CD8-positive, alpha-beta memory T cell (primary cell): ENCODE measurements at places on chromosomes 1 and 21. TPM values are rescaled to one million over a fixed set of nuclear protein-coding genes. Genes with fewer than 3 reads are reported as not detected.

GRCh38 chr1:238991765-238992495 lies 394.4 kb upstream of the CHRM3 start:
- H3K27ac ChIP-seq, result no peak overlapping the region
- DNase-seq, result no peak
- no peaks in the 10 kb centered on the region for H3K4me1 ChIP-seq
- no peaks in the 10 kb centered on the region for H3K36me3 ChIP-seq

Gene DNALI1
- not detected for total RNA-seq

Gene LEFTY2
- total RNA-seq, result not detected

GRCh38 chr1:19096036-19096833 lies 113.8 kb downstream of the UBR4 start:
- DNase-seq, result no peak
- no peak overlapping the region for H3K27ac ChIP-seq

Gene KCNN3
- 0.18 TPM for total RNA-seq

DNA sequence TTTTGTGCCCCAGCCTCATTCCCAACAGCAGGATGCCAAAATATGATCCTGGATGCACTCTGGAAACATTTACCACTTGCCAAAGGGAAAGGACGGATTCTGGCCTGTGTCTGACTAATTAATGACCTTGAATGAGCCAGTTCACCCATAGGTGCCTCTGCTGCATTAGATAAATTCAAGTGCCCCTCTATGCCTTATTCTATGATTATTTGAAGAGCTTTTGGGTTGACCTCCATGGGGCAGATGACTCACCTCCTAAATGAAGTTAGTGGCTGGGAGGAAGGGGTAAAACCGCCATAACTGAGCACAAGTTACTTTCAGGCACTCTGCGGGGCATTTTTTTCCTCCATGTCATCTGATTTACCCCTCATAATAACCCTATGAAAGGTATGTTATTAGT lies 98.1 kb downstream of the CLIC6 start:
- H3K27me3 ChIP-seq, result no peaks in the 10 kb centered on the region
- no peak overlapping the region for H3K4me3 ChIP-seq
- DNase-seq, result no peak
- no peaks in the 10 kb centered on the region for H3K36me3 ChIP-seq
- no peak overlapping the region for H3K27ac ChIP-seq

Gene C1QTNF12
- total RNA-seq, result 0.51 TPM

Gene TNFRSF25
- total RNA-seq, result 90.8 TPM

DNA sequence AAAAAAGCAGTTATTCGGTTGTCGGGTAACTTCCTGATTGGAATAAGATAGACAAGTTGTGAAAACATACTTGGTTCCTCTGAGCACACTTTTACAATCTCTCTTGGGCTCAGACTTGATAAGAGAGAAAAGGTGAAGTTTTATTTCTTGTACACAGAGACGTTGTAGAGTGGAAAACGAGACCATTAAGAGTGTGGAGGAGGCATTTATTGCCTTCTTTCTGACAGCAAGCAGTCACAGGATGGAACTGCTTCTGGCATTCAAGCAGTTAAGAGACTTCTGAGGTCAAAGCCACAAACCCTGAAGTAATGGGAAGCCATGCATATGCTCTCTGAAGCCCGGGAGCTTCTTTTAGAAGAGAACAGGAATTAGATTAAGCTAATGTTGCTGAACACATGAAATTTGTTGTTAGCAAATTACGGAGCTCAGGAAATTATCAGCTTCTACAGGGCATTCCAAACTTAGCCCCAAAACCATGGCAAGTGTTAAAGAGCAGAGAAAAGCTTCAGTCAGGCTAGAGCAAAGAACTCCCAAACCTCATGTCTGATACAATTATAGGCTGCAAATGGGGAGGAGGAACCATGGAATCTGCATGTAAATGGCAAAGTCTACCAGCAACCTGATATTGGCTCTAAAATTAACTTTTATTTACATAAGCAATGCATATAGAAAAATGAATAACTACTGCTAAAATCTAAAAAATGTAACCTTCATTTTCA lies 26.0 kb downstream of the S1PR1 start:
- no peaks in the 10 kb centered on the region for H3K36me3 ChIP-seq
- no peak overlapping the region for H3K27ac ChIP-seq
- peak; percentile 50 for DNase-seq
- H3K4me1 ChIP-seq, result peaks cover 99% of the 10 kb centered on the region
- no peaks in the 10 kb centered on the region for H3K27me3 ChIP-seq

DNA sequence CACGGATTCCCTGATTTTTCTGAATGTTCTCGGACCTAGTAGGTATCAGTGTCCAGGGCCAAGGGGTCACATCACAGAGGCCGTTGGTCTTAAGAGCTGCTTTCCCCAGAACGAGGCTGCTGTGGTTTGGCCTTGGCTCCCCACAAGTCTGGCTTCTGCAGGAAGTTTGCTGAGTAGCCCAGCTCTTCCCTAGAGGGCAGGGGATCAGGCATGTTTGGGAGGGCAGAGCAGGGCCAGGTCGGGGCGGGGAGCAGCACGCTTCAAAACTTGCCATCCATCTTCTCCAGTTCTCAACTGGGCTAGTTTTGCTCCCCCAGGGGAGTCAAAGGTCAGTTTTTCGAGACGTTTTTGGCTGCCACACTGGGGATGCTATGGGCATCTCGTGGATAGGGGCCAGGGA lies 37.0 kb downstream of the MAN1C1 start:
- peaks cover 19% of the 10 kb centered on the region for H3K4me1 ChIP-seq
- H3K36me3 ChIP-seq, result no peaks in the 10 kb centered on the region
- no peak for DNase-seq
- no peak overlapping the region for H3K27ac ChIP-seq

Gene TNFSF18
- total RNA-seq, result not detected

- no peak for DNase-seq
- no peaks in the 10 kb centered on the region for H3K4me1 ChIP-seq
- H3K4me3 ChIP-seq, result no peak overlapping the region
- no peaks in the 10 kb centered on the region for H3K36me3 ChIP-seq
These were observed 160.5 kb downstream of the PDE4B start for GRCh38 chr1:65953170-65953569.

Gene FMO5
- 0.35 TPM for total RNA-seq

GRCh38 chr21:32140151-32140550 lies 138.7 kb downstream of the MIS18A start:
- H3K4me1 ChIP-seq, result no peaks in the 10 kb centered on the region
- no peaks in the 10 kb centered on the region for H3K36me3 ChIP-seq
- no peak for DNase-seq
- H3K27ac ChIP-seq, result no peak overlapping the region

Gene OLIG2
- total RNA-seq, result not detected

DNA sequence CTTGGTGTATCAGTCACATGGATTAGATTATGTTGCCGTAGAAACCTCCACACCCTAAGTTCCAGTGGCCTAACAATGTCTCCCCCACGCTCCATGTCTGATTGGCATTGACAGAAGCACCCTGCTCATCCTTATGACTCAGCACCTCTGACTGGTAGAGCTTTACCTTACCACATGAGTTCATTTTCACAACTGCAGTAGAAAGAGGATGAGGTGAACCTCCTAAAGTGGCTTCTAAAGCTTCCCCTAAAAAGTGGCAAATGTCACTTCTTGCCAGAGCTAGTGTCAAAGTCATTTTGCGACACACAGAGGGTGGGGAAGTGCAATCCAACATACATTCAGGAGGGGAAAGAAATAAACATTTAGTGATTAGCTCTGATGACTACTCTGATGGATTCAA lies 30.6 kb upstream of the LYPD8 start:
- DNase-seq, result no peak
- H3K4me1 ChIP-seq, result no peaks in the 10 kb centered on the region
- no peaks in the 10 kb centered on the region for H3K27me3 ChIP-seq
- no peak overlapping the region for H3K27ac ChIP-seq
- no peaks in the 10 kb centered on the region for H3K36me3 ChIP-seq

- no peaks in the 10 kb centered on the region for H3K27me3 ChIP-seq
- no peaks in the 10 kb centered on the region for H3K36me3 ChIP-seq
- H3K27ac ChIP-seq, result no peak overlapping the region
- H3K4me1 ChIP-seq, result peaks cover 61% of the 10 kb centered on the region
These were observed 18.8 kb downstream of the USP25 start for GRCh38 chr21:15748586-15748985.

GRCh38 chr21:43782431-43783097 lies 6.5 kb upstream of the CSTB start:
- H3K27ac ChIP-seq, result no peak overlapping the region
- peaks cover 15% of the 10 kb centered on the region for H3K4me1 ChIP-seq
- DNase-seq, result no peak
- no peak overlapping the region for H3K4me3 ChIP-seq

DNA sequence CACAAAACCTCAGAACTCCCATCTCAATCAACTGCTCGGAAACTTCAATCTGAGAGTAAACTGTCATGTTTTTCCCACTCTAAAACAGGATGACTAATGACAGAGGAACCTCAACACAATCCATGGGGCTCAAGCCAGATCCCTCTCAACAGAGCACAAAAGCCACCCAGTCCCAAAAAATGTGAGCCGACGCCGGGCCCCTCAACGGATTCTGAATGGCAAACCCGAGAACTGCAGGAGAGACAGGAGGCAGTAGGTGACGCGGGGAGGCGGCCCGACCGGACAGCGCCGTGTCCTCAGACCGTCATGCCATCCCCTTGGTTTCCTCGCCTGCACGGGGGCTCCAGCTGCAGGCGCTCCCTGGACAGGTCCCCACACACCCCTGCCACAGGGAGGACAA lies 53.4 kb downstream of the SSBP3 start:
- peaks cover 37% of the 10 kb centered on the region for H3K4me1 ChIP-seq
- no peak overlapping the region for H3K4me3 ChIP-seq
- no peaks in the 10 kb centered on the region for H3K36me3 ChIP-seq
- no peak for DNase-seq

Gene HFM1
- not detected for total RNA-seq

GRCh38 chr1:3548156-3548893 lies 63.0 kb downstream of the MEGF6 start:
- no peak overlapping the region for H3K27ac ChIP-seq
- H3K4me1 ChIP-seq, result no peaks in the 10 kb centered on the region
- no peak overlapping the region for H3K4me3 ChIP-seq
- no peaks in the 10 kb centered on the region for H3K36me3 ChIP-seq
- H3K27me3 ChIP-seq, result no peaks in the 10 kb centered on the region
- no peak for DNase-seq

GRCh38 chr1:206490771-206491405 lies 16.4 kb upstream of the RASSF5 start:
- H3K4me1 ChIP-seq, result no peaks in the 10 kb centered on the region
- DNase-seq, result no peak

Gene HYI
- total RNA-seq, result 5.7 TPM

Gene OR10Z1
- not detected for total RNA-seq

Gene LHX4
- not detected for total RNA-seq

Gene ESPN
- 0.60 TPM for total RNA-seq

GRCh38 chr21:42532466-42533181 lies 19.0 kb downstream of the SLC37A1 start:
- peaks cover 10% of the 10 kb centered on the region for H3K36me3 ChIP-seq
- H3K4me1 ChIP-seq, result peaks cover 10% of the 10 kb centered on the region
- no peaks in the 10 kb centered on the region for H3K27me3 ChIP-seq
- H3K4me3 ChIP-seq, result no peak overlapping the region
- no peak for DNase-seq
- H3K27ac ChIP-seq, result no peak overlapping the region

DNA sequence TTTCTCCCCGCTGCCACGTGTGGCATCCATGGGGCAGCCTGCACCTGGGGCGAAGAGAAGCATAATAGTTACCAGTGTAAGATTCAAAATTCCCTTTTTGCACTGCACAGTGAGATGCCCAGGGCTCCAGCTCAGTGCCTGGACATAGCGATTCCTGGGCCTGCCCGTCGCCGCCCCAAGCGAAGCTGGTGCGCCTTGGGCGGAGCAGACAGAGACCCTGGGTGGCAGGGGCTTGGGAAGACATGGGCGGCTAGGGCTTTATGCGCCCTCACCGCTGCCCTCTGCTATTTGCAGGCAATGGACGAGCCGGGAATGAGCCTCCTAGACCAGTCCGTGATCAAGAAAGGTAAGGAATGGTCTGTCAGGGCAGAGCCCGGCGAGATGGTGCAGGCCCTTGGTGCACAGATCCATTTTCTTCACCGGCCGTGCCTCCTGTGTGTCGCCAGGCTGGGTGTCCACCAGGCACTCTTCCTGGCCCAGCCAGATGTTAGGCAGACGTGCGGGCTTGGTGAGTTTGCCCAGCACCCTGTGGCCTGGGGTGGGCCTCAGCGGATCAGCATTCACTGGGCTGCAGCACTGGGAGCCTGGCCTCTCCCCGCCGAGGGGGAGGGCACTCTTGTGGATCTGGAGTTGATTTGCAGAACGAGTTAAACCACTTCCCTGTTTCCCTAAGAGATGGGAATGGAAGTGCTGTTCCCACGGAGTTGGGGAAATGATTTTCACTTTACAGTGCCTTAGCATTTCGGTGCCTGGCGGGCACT lies 1.7 kb downstream of the TFAP2E start:
- H3K27ac ChIP-seq, result no peak overlapping the region
- H3K36me3 ChIP-seq, result no peaks in the 10 kb centered on the region
- H3K4me1 ChIP-seq, result peaks cover 20% of the 10 kb centered on the region

- no peaks in the 10 kb centered on the region for H3K4me1 ChIP-seq
- no peaks in the 10 kb centered on the region for H3K27me3 ChIP-seq
- no peak overlapping the region for H3K27ac ChIP-seq
These were observed 43.2 kb downstream of the C1orf198 start for GRCh38 chr1:230824919-230825721.

- no peaks in the 10 kb centered on the region for H3K36me3 ChIP-seq
- no peaks in the 10 kb centered on the region for H3K4me1 ChIP-seq
- no peak overlapping the region for H3K27ac ChIP-seq
- no peak for DNase-seq
- no peak overlapping the region for H3K4me3 ChIP-seq
These were observed 452.6 kb upstream of the NR5A2 start for GRCh38 chr1:199574950-199575349.

Gene LORICRIN
- not detected for total RNA-seq

DNA sequence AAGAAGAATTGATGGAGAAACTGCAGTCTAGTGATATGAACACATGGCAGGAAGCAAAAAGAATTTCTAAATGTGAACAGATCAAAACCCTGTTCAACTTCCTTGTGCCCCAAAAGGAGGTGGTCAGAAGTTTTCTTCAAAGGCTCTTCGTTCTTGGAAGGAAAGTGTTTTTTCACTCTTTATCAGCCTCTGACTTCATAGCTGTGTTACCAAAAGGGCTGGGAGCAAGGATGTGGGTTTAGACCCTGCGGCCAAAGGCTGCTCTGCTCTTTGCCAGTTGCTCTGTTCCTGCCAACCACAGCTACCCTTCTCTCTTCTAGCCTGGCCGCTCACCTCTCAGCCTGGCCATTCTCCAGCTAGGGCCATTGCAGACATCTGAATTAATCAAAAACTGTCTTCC lies 53.8 kb downstream of the PTGER3 start:
- no peak overlapping the region for H3K4me3 ChIP-seq
- H3K27me3 ChIP-seq, result no peaks in the 10 kb centered on the region
- H3K27ac ChIP-seq, result no peak overlapping the region
- no peak for DNase-seq
- no peaks in the 10 kb centered on the region for H3K4me1 ChIP-seq
- no peaks in the 10 kb centered on the region for H3K36me3 ChIP-seq

- H3K4me3 ChIP-seq, result no peak overlapping the region
- H3K36me3 ChIP-seq, result no peaks in the 10 kb centered on the region
- H3K27ac ChIP-seq, result no peak overlapping the region
- DNase-seq, result no peak
- H3K4me1 ChIP-seq, result no peaks in the 10 kb centered on the region
These were observed 16.8 kb downstream of the GNG12 start for GRCh38 chr1:67816506-67816905.

- no peaks in the 10 kb centered on the region for H3K27me3 ChIP-seq
- H3K27ac ChIP-seq, result no peak overlapping the region
- no peaks in the 10 kb centered on the region for H3K4me1 ChIP-seq
- no peaks in the 10 kb centered on the region for H3K36me3 ChIP-seq
These were observed 3.2 kb downstream of the CLIC4 start for GRCh38 chr1:24748191-24749121.
